ENCODE measurements at places on chromosomes 16 and 17.

DNA sequence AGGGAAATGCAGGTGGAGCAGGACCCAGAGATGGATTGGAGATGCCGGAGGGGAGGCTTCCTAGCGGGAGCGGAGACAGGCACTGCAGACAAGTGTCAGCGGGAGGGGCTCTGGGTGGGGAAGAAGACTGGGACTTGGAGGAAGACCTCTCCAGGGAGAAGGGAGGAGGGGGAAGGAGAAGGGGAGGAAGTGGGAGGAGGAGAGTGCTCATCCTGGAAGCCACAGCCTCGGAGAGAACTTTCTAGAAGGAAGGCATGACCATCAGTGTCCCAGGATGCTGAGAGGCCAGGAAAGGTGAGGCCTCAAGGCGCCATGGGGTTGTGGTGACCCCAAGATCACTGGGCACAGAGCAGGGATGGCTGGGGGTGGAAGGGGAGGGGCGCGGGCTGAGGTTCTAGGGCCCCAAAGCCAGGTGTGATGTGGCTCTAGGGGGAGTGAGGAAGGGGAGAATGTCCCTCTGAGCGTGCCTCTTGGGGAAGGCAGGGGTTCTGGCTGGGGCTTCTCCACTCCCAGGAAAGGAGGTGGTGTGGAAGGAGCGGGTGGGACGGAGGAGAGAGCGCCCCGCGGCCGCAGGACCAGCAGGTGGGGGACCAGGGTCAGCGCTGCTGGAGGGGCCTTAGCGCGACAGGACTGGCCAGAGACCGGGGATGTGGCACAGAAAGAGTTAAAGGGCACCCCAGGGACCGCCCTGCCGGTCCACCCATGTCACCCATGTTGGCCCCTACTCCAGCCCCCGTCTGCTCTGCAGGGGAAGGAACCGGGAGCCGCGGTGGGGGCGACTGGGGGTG, 900 bp upstream of the GCGR start:
- no peak for DNase-seq

GRCh38 chr17:2068519-2069051, 13.7 kb downstream of the HIC1 start:
- DNase-seq = no peak

DNA sequence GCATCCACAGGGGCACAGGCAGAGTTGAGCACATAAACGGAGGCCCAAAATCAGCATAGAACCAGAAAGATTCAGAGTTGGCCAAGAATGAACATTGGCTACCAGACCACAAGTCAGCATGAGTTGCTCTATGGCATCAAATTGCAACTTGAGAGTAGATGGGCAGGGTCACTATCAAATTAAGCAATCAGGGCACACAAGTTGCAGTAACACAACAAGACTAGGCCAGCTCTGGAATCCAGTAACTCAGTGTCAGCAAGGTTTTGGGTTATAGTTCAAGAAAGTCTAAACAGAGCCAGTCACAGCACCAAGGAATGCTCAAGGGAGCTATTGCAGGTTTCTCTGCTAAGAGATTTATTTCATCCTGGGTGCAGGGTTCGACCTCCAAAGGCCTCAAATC, 12.9 kb downstream of the G6PC1 start:
- no peak for DNase-seq

DNA sequence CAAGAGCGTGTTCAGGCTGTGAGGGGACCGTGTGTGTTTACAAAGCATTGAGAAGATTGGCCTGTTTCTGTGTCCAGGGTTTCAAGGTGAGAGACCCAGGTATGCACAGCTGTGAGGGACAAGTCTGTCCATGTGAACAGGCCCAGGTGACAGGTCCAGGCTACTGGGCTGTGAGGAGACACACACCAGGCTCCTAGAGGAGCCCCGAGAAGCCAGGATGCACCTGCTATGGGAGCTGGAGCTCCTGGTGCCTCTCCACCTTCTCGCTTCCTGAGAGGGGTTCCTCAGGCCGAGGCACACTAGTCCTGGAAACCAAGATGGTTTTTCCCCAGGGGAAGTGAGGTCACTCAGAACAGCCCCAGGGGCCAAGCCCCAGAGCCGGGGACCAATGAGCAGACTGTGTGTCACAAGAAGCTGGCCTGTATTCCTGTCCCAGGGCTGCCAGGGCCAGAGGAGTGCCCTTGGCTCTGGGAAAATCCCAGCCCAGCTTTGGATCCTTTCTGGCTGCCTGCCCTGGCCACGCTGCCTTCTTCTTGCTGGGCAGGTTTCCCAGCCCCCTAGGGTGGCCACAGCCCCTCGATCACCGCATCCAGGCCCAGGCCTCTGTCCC, 153.4 kb upstream of the PLCG2 start:
- DNase-seq = no peak

DNA sequence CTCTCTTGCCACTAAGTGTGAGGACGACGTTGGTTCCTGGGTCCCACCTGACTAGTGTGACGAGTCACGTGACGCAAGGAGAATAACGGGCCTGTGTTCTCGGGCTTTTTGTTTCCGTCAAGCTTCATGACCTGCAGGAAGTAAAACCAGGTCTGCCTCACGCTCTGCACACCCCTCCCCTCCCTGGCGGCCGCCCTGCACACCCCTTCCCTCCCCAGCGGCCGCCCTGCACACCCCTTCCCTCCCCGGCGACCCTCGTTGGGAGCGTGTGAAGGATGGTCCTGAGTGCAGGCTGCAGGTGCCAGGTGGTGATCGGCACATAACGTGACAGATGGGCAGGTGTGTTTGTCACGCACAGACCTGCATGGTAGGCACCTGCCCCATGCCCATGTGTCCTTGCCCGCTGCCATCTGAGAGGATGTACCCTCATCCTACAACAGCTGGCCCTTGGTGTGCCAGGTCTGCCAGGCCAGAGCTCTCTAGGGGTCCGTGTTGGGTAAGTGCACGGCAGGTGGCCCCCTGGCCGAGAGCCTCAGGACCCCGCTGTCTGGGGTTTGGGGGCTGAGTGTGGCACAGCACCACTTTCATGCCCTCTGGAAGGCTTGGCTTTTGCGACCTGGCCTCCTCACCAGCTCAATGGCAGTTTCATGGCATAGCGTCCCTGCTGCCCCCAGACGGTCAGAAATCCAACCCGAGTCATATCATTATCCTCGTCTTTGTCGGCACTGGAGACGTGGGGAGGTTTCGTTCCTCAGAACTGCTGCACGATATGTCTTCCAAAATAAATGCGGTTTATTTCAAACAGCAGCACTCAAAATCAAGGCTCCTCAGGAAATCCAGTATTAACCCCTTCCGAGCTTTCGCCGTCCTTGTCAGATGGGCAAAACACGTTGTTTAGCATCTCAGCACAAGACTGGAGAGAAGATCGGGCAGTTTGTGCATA, 191.8 kb upstream of the CHMP6 start:
- DNase-seq = no peak

GRCh38 chr17:30318155-30318554, 15.7 kb downstream of the TMIGD1 start:
- no peak for DNase-seq

GRCh38 chr16:53055541-53056391, 975 bp downstream of the CHD9 start:
- DNase-seq = no peak

DNA sequence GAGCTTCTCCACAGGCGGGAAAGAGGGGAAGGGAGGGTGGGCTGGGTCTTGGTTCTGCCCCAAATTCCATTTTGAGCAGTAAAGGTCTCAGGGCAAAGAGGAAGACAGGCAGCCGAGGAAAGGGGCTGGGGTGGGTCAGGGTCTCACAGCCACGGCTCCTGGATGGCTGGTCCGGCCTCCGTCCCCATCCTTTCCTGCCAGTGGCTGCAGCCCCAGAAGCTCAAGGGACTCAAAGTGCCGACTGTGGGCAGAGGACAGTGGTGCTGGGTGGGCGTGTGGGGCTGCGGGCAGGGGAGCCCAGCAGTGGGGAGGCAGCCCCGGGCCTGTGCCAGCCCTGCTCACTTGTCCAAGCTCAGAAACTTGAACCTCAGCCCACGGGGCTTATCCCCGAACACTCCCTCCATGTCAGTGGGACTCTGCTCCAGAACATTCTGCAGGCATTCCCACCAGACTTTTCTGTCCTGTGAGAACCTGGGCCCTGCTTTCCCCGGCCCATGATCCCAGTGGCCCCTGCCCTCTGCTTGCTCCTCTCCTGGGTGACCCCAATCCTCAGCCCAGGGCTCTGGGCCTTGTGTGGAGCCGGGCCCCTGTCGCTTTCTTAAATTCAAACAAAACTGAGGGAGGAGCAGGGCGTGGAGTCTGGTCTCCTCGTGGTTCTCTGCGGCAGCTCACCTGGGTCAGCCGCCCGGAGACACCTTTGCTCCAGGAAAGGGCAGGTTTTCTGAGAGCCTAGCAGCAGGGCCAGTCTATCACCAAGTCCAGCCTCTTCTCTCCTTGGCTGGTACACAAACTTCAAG, 117.8 kb upstream of the METRNL start:
- no peak for DNase-seq

DNA sequence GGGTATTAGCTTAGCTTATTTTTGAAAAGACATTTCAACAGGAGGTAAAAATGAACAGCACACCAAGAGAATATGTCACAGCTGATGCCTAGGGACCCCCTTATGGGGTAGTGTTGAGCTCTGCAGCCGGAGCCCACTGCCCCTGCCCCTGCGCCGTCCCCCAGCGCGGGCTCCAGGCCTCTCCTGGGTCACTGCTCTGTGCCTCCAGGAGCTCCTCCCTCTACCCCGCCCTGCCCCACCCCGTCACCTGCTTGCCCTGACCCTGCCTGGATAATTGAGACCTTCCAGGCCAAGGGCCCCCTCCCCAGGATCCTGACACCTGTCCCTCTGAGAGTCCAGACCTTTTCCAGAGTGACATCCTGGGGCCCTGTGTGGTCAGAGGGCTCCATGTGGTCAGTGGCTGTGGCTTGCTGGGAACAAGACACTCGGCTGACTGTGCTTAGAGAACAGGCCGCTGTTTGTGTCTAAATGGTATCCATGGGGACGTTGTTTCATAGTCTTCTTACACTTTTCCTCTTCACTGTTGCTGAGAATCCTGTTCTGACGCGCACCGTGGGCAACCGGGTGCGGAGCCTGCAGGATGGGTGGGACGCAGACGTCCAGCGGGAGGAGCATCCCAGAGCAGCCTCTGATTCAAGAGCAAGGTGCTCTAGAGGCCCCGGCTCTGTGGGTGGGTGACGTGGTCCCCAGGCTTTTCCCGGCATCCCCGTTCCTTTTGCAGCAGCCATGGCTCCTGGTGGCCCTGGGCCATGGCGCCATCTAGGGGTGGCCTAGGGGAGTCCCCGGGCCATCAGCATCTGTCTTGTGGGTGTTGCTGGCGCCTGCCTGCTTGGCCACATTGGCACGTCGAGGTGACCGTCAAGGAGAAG, 20.0 kb upstream of the WFIKKN1 start:
- peak; percentile 31 for DNase-seq

DNA sequence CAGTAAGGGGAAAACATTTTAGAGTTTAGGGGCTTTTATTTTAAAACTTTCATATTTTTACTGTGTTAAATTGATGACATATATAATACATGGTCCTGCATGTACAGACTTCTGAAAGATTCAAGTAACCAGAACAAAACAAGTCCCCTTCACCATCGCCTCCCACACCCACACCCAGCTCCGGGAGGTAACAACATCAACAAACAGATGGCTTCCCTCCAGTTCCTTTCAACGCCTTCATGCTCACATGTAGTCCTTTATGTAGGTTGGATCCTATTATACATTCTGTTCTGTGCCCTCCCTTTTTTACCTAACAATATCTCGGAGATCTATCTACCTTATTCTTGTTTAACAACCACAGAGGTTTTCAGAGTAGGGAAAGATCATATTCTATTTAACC, 30.5 kb downstream of the GINS3 start:
- no peak for DNase-seq

DNA sequence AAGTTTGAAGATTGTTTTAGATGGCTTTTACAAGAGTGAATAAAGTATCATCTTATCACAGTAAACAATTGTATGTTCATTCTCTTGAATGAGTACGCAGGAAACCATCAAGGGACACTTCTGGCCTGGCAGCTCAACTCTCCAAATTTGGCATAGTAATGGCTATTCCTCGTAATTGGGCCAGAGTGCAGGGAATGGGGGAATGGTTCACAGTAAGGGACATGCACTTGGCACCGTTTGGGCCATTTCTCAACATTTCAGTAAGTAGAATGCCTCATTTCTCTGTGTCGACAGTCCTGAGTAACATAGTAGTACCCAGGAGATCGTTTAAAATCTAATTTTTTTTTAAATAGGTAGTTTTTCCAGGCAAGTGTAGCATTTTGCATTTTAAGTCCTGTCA, 309.6 kb downstream of the KCNJ2 start:
- DNase-seq = no peak

DNA sequence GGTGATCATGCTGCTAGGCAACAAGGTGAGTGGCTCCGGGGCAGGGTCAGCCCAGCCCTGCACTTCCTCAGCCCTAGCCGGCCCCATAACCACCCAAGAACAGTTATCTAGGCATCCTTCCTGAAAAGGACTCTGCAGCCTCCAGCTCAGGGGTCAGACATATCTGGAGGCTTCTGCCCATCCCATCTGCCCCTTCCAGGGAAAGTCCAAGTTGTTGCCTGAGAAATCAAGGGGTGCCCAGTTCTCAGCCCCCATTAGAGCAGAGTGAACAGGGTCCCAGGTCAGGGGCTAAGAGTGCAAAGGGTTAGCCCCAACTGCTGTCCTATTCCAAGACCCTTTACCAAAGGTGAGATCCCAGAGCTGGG, 4.1 kb upstream of the NHERF1 start:
- no peak for DNase-seq
